ENCODE measurements at places on chromosomes 13 and 19. TPM values are rescaled to one million over a fixed set of nuclear protein-coding genes. Genes with fewer than 3 reads are reported as not detected.

Gene SLITRK6
- 29.2 TPM for total RNA-seq

Gene CAPN12
- 0.91 TPM for total RNA-seq

Gene ZNF285
- 1.4 TPM for total RNA-seq

Gene NLRP12
- total RNA-seq: 0.05 TPM

Gene ZNF611
- 7.4 TPM for total RNA-seq

Gene ZNF730
- 3.2 TPM for total RNA-seq

Gene SBK2
- total RNA-seq: not detected

Gene GPR12
- not detected for total RNA-seq

Gene CLEC4G
- not detected for total RNA-seq

Gene FPR2
- 0.03 TPM for total RNA-seq

Gene PVR
- 105 TPM for total RNA-seq

Gene THAP8
- total RNA-seq: 3.1 TPM

Gene ZNF442
- 0.53 TPM for total RNA-seq

Gene ERICH4
- total RNA-seq: not detected

Gene MIA
- total RNA-seq: 533 TPM

Gene GDF15
- 32.1 TPM for total RNA-seq

Gene PTH2
- total RNA-seq: not detected

Gene SHD
- not detected for total RNA-seq

Gene LRRC63
- total RNA-seq: 0.13 TPM

Gene LYPD5
- 1.0 TPM for total RNA-seq

Gene ZMYM2
- total RNA-seq: 25.1 TPM

Gene NOTCH3
- total RNA-seq: 4.5 TPM

Gene C19orf81
- total RNA-seq: 5.2 TPM

Gene CACNG6
- 8.7 TPM for total RNA-seq

Gene RYR1
- total RNA-seq: 0.19 TPM

Gene ZNF440
- total RNA-seq: 8.4 TPM

Gene ZNF726
- 20.1 TPM for total RNA-seq

Gene TPTE2
- total RNA-seq: not detected

Gene NFIX
- 22.5 TPM for total RNA-seq

Gene PRDX2
- total RNA-seq: 319 TPM

Gene MBD3L4
- total RNA-seq: not detected

Gene CGB7
- not detected for total RNA-seq

Gene C19orf38
- not detected for total RNA-seq

Gene SPC24
- 193 TPM for total RNA-seq

Gene FAM83E
- 1.8 TPM for total RNA-seq

Gene VSTM2B
- total RNA-seq: not detected

Gene C13orf46
- total RNA-seq: 0.82 TPM

Gene ZNF382
- 0.53 TPM for total RNA-seq

Gene PPAN
- total RNA-seq: 135 TPM

Gene LGALS13
- not detected for total RNA-seq

Gene GRK1
- total RNA-seq: not detected

Gene TEAD2
- 14.5 TPM for total RNA-seq

Gene JSRP1
- not detected for total RNA-seq

Gene TJP3
- total RNA-seq: 0.03 TPM

Gene BRME1
- total RNA-seq: 5.6 TPM

Gene CEACAM20
- total RNA-seq: not detected

Data from A375 (cell line).